HCEC 1CT (cell line): ENCODE measurements at places on chromosomes 13 and 19.

DNA sequence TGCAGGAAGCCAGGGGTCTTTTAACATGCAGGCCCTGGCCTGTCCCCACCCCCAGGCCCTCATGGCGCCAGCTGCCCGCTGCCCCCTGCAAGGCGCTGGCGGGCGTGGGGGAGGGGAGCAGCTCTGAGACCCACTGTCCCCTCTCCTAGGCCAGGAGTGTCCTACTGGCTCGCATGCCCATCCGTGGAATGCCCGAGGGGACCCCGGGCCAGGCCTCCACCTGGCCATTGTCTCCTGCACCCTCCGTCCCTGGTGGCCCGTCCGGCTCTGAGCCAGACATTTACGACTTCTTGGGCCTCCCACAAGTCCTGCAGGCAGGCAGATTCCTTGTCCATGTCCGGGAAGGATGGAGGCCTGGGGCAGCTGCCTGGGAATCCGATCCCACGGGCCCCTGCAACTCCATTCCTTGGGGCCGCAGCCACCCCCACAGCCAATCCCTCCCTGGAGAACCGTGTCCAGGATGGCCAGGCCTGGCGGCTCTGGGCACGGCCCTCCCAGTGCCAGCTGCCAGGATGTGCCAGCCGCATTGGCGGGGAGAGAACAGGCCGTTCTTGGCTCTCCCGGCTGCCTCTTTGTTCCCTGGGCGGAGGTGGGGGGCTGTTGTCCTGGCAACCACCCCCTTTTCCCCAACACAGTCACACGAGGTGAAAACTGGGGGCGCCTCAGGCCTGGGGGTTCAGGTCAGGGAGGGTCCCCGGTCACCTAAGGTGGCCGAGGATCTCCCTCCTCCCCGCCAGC, 10.5 kb upstream of the PLIN3 start:
- no peak for DNase-seq

GRCh38 chr13:100890645-100891044, 216.1 kb upstream of the TMTC4 start:
- no peak for DNase-seq

- no peak for DNase-seq
Observed at GRCh38 chr19:6458695-6459261, 814 bp downstream of the SLC25A23 start.

- no peak for DNase-seq
Observed at GRCh38 chr13:94710881-94711560, 1.3 kb downstream of the SOX21 start.

GRCh38 chr13:19720039-19720438, 62.7 kb downstream of the PSPC1 start:
- DNase-seq, result no peak

GRCh38 chr19:18761531-18762110, 29.5 kb downstream of the COMP start:
- DNase-seq, result no peak

DNA sequence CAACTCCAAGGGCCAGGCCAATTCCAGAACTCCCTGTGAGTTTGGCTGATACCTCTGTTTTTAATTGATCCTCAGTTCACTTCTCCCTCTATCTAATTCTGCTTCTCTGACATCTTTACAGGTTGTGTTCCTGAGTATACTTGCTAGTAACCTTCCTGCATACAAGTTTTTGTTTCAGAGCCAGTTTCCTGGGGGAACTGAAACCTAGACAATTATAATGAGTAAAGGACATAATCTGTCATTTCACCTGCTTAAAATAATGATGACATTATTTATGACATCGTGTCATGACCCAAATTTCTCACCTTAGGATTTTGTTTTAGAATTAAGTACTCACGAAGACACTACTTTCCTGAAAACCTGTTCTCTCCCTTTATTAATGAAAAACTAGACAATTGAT, 12.5 kb upstream of the MYCBP2 start:
- DNase-seq, result no peak

DNA sequence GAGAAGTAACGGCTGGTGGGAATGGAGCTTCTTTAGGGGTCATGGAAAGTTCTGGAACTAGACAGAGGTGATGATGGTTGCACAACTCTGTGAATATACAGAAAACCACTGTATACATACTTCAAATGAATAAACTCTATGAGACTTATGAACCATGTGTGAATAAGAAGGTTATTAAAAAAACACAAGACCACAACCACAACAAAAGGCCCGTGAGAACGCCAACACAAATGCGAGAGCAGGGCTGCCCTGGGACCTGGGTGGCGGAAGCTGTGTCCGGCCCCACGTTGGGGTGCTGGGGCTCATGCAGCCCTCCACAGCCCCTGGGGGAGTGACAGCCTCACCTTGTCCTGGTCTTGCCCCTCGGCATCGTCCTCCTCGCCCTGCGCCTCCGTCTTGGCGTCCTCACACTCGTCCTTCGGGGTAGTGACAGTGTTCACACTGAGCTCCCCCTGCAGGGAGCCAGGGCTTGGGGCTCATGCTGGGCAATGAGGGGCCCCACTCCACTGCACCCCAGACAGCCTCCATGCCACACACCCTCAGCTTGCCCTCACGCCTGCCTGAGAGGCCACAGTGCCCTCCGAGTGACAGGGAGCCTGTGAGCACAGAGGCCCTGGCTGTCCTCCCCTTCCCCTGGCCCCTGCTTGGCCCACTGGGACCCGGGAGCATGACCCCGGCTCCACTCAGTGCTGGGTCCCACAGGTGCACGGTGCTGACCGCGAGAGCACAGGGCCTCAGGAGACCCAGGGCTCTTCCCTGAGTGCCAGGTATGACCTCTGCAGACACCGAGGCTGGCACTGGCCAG, 16.0 kb downstream of the IZUMO4 start:
- no peak for DNase-seq

DNA sequence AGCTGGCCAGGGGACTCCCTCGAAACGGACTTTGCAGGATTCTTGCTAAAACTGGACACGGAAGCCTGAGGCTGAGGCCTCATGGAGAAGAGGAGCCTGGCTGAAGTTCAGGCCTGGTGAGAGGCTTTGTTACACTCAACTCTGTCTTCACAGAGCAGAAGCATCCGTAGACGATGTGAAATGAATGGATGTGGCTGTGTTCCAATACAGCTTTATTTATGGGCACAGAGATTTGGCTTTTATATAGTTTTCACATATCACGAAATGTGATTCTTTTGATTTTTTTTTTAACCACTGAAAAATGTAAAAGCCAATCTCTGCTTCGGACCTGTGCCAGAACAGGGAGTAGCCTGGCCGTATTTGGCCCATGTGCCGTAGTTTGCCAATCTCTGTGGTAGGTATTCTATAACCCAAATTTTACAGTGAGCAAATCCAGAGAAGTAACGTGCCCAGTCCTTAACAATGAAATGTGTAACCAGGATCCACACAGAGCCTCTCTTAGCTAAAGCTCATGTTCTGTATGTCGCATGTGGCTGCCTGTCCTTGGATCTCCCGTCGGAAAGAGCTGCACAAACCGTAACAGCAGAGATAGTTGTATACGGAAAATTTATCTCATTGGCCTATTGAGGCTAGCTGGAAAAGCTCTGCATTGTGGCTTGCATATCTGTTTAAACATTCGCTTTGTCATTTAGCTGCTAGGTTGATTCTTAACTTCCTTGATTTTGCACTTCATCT, 171.6 kb upstream of the RNF113B start:
- DNase-seq, result no peak

DNA sequence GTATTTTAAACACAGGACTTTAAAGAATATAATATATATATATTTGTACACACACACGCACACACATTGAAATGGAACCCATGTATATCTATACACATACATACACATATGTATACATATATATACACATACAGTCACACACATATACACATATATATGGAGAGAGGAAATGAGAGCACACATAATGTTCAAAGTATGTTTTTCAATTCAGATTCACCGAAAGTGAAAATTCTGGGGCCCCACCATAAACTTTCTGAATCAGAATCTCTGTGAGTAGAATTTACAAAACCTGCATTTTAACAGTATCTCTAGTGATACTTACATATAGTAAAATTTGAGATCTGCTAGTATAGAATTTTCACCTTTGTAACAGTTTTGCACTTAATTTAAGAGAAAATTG, 60.4 kb upstream of the OBI1 start:
- DNase-seq, result no peak

GRCh38 chr13:49759503-49759902, 33.0 kb downstream of the KPNA3 start:
- no peak for DNase-seq

DNA sequence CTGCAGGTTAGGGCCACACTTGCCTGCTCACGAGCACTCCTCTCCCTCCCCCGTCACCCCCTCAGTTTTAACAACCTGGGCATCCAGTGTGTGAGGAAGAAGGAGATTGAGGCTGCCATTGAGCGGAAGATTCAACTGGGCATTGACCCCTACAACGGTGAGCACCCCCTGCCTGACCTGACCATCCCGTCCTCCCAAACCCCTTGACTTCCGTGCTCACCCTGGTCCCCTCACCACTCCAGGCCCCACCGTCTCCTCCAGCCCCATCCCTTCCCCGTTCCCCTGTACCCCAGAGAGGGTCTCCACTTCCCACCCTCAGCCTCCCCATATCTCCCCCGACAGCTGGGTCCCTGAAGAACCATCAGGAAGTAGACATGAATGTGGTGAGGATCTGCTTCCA, 13.6 kb upstream of the CLASRP start:
- no peak for DNase-seq

GRCh38 chr13:88651531-88651930, 980.4 kb downstream of the SLITRK5 start:
- DNase-seq, result no peak

GRCh38 chr13:30091691-30092090, 215.7 kb downstream of the KATNAL1 start:
- DNase-seq, result no peak

DNA sequence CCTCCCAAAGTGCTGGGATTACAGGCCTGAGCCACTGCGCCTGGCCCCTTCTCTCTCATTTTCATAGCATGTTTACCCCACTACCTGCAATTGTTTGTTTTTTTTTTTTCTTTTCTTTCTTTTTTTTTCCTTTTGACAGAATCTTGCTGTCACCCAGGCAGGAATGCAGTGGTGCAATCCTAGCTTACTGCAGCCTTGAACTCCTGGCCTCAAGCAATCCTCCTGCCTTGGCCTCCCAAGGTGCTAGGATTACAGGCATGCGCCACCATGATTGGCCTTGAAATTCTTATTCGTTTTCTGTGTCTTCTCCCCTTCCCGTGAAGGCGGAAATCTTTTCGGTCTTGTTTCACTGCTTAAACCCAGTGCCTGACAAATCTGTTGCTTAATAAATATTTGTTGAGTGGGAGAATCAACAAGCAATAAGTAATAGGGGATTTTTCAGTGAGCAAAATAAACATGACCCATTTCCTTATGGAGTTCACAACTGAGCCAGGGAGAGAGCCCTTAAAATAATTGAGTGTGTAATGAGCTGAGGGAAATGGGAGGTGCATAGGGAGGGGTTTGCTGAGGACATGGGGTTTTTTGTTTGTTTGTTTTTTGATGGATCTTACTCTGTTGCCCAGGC, 1.8 kb upstream of the INSR start:
- no peak for DNase-seq

DNA sequence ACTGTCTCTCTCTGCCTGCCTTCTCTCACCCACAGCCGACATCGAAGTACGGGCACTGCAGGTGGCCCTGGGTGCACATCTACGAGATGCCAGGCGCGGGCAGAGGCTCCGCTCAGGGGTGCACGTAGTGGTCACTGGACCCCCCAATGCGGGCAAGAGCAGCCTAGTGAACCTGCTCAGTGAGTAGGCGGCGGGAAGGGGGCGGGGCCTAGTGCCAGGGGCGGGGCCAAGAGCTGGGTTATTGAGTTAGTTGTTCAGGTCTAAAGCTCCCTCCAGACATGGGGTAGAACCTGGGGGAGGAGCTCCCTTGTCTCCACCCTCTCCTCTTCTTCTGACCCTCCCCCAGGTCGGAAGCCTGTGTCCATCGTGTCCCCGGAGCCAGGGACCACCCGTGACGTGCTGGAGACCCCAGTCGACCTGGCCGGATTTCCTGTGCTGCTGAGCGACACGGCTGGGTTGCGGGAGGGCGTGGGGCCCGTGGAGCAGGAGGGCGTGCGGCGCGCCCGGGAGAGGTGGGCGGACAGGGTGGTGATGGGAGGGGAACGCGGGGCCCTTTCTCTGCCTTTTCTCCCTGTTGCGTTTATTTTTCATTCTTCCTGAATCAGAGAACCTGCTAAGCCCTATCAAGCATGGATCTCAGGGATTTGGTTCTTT, 1.9 kb downstream of the GTPBP3 start:
- no peak for DNase-seq

GRCh38 chr19:7211191-7211951, 82.8 kb downstream of the INSR start:
- DNase-seq, result no peak

DNA sequence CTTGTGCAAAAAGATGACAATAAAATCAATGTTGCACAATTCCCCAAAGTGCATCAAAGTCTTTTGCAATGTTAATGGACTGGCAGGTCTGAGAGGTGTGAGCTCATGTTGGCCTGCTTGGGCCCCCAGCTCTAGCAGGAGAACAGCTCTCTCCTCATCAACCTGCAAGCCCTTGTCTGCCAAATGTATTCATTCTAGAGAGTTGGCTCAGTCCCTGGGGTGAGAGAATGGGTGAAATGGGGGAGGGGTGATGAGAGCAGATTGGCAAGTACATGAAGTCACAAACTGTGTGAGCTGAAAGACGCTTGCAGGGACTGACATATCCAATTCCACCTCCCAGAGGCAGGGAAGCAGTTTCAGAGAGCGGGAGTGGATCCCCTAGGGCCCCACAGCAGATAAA, 465.1 kb upstream of the ZNF507 start:
- DNase-seq, result no peak
